ENCODE measurements at places on chromosomes 16 and 17.
A peak's percentile ranks its signal among the peaks of the same experiment; 100 is the strongest.

DNA sequence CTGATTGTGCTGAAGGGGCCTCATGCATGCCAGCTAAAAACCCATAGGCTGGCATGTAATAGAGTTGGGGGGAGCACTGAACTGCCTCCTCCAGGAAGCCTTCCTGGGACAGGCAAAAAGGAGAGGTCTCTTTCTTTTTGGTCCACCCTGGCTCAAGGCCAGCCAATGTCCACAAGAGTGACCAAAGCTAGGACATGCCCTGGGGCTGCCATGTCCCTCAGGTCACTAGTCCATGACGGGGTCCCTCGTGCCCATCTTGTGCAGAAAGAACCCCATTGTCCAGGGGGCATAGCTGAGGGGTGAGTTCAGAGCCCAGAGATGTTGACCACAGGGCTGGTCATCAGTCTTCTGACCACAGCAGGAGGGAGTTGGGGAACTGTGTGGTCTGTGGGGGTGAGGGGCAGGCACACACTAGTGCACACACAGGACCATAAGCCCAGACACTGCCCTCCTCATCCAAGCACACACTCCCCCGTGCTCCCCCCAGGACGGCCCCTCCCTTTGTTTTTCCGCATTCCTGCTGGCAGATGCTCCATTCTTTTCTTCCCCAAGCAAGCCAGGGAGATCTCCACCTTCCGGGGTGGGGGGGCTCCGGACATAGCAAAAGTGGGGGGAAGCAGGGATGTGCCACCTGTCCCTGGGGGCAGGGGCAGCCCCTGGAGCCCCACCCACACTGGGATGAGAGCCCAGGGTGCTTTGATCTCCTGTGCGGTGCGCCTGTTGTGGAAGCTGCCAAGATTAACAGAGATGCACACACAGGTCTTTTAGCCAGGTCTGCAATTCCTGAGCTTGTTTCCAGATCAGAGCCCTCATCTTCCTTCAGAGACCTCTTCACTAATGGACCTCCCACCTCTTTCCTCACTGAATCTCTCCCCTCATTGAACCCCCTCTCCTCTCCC is 25.2 kb upstream of the PHB1 start:
- no peak for DNase-seq

- DNase-seq = peak; percentile 19
Observed at GRCh38 chr17:60586288-60586974, 13.6 kb upstream of the PPM1D start.

DNA sequence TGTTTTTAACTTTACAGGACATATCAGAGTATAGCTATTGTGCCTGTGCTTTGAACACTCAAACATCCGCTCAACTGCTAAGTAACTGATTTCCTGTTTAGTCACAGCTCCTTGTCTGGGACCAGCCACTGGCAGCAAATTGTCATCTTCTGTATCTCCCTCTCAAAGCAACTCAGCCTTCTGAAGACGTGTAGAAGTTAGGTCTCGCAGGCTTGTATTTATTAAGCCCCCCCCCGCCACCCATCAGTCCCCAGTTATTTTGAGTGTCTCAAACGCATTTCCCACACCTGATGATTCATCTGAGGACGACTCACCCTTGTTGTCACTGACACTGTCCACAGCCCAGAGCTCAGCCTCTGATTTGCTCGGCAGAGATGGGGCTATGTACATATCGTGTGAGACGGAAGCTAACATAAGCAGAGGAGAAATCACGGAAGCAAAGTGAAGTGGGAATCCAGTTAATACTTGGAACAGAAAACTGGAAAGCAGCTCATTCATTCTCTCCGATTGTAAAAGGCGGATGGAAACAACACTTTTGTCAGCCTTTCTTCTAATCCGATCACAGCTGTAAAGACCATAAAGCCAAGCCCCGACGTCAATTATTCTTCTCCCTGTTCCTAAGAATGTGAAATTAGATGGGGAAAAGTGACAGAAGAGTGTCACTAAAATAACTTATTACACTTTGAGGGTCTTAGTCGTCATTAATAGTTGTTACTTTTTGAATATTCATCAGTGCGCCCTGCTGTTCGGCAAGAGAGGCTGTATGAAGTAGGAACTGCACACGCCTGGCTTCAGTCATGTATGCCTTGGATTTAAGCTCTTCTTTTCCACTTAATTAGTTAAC is 64.2 kb downstream of the PITPNC1 start:
- no peak for DNase-seq

GRCh38 chr16:31453255-31454204 is 5.8 kb upstream of the ARMC5 start:
- DNase-seq = peak; percentile 41

GRCh38 chr17:80991645-80992076 is at the start of gene CHMP6:
Gene CHMP6, plus strand, starts transcription at chr17:80991841. Its CDS starts 78 bp downstream, at chr17:80991919.
- peak; percentile 89 for DNase-seq

DNA sequence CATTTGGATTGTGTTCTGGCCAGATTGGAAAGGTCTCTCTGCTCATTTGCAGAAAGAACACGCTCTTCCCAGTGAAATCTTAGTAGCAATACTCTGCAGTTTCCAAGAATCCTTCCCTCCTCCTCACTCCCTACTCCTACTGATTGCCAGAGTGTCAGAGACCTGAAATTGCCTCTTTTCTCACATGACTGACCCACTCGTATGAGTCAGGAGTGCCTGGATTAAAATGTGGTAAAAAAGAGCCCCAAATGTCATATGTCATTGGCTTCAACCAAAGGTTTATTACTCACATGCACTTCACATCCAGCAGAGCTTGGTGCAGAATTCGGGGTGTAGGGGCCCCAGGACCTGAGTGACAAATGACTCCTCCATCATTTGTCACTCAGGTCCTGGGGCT is 39.7 kb upstream of the IRX3 start:
- DNase-seq = no peak

- no peak for DNase-seq
Observed at GRCh38 chr16:28883221-28883996, 5.1 kb downstream of the ATP2A1 start.

DNA sequence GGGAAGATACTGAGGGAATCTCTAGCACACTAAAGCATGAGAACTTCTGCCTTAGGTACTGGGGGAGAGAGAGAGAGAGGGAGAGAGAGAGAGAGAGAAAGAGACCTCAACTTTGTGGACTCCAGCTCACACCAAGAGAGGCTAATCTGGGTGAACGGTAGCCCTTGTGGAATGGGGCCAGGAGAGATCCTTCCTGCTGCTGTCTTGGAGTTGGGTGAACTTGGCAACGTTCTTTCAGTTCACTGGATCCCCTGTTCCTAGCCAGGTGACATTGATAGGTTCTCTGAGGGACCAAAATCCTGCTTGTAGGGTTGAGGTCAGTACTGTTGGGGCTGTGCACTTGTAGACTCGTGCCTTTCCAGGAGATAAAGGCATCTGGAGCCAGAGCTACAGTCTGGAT is 26.5 kb upstream of the WFIKKN2 start:
- DNase-seq = no peak

DNA sequence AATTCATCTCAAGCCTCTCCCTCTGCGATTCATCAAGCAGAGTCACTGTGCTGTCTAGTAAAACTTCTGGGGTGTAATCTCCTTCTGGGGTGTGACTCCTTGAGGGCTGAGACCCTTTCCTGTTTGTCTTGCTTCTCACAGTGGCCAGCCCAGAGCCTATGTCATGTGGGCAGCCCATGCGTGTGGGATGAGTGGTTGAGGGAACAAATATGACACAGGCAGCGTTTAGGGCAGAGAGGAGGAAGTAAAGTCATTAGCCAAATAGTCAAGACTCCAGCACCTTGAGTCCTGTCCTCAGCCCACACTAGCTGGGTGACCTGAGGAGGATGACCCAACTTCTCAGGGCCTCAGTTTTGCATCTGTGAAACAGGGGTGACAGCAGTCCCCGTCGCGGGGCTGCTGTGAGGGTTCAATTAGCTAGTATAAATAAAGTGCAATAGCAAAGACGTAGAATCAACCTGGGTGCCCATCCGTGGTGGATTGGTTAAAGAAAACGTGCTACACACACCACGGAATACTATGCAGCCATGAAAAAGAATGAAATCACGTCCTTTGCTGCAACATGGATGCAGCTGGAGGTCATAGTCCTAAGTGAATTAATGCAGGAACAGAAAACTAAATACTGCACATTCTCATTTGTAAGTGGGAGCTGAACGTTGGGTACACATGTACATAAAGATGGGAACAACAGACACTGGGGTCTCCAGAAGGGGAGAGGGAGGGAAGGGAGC is 4.5 kb upstream of the ITGAX start:
- DNase-seq = no peak

DNA sequence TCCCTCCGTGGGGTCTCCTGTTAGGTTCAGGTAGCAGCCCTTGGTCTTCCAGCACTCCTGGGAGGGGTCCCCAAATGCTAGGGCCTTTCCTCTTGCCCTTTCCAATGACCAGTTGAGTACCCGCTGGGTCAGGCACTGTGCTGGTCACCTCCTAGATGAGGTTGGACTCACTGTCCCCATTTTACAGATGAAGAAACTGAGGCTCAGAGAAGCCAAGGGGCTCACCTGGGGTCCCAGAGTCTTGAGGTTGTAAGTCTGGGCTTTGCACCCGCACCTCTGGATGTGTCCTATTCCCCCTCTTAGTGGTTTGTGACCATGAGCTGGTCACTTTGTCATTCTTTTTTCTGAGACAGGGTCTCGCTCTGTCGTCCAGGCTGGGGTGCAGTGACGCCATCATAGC is 1.4 kb upstream of the CASKIN1 start:
- DNase-seq = no peak

GRCh38 chr17:69516911-69517310 is 102.4 kb downstream of the MAP2K6 start:
- DNase-seq = no peak

GRCh38 chr17:69500911-69501429 is 86.5 kb downstream of the MAP2K6 start:
- DNase-seq = no peak

DNA sequence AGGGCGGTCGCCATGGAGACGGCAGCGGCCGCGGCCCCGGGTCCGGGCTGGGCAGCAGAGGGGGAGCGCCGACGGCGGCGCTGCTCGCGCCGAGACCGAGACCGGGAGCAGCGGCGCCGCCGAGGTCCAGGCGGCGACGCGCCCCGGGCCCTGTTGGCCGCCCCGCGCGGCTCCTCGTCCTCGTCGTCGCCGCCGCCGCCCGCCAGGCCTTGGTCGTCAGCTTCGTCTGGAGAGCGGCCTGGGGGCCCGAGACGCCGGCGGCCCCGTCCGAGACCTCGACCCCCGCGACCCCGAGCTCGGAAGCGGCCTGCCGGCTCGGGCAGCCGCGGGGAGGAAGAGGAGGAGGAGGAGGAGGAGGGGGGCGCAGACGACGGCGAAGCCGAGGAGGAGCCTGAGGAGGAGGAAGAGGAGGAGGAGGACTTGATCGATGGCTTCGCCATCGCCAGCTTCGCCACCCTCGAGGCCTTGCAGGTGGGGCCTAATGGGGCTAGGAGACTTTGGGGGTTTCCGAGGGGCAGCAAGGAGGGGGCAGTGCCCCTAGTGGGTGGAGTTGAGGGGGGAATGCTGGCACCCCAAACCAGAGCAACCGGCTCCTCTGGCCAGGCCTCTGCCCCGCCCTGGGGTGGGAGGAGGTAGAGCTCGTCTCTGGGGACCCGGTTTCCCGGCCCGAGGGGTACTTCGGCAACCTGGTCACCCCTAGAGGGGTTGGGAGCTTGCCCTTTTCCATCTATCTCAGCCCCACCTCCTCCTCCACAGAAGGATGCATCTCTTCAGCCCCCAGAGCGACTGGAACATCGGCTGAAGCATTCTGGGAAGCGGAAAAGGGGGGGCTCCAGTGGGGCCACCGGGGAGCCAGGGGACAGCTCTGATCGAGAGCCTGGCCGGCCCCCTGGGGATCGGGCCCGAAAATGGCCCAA is 1.5 kb downstream of the FBRS start:
- DNase-seq = peak; percentile 39

- peak; percentile 90 for DNase-seq
Observed at GRCh38 chr17:44331249-44331760, 6.7 kb upstream of the SLC25A39 start.

DNA sequence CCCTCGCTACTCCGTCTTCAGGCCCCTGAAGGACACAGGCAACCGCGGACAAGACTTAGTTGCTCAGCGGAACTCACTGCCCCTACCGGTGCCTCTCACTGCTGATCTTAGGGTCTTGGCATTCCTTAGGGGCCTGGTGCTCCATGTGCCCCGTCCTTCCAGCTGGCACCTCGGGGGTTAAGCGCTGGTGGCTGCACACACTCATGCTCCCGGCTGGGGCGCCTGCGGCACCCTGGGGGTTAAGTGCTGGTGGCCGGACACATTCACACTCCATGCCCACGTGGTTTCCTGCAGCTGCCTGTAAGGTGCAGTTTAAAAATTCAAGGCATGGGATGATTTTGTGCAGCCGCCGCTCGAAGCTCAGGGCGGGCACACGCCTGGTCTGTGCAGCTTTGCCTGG is 45.1 kb downstream of the BAIAP2 start:
- no peak for DNase-seq

Measured in K562 (cell line).